Activated gamma-delta T cell treated with Interleukin-2 at 50 U/mL for 16 hours (primary cell): ENCODE measurements at places on chromosomes 3 and 15.

DNA sequence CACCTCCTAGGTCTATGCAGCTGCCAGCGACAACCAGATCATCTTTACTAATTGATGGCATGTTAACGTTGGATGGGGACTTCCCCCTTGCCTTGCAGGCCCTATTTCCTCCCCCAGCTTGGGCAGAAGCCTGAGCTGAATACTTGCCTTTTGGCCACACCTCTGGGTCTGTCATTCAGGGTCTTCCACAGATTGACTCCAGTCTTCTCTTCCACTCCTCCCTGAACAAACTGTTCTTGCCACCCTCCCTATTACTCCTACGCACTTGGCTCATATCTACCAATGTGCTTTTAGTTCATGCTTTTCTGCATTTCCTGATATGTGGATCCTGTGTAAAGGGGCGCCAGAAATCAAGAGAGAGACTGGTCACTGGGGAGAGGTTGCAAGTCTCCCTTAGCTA lies 73.5 kb downstream of the DNASE1L3 start:
- no peak for DNase-seq

DNA sequence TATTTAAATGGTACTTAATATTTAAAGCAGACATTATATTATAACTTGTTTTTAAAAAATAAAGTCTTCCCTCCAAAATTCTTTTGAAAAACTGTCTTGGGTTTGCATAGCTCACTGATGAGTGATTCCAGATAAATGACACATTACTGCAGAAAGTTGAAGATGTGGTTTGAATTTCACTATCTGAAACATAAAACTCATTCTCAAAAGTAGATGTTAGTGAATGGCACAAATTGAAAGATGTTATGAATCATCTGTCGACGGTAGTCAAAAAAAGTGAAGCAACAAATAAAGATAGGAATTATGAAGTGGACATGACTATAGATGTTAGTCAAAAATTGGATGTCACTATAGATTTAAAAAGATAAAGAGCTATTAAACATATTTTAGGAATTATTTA lies 280.5 kb downstream of the GAP43 start:
- DNase-seq = no peak

GRCh38 chr3:35946854-35947515 lies 307.7 kb downstream of the ARPP21 start:
- no peak for DNase-seq

DNA sequence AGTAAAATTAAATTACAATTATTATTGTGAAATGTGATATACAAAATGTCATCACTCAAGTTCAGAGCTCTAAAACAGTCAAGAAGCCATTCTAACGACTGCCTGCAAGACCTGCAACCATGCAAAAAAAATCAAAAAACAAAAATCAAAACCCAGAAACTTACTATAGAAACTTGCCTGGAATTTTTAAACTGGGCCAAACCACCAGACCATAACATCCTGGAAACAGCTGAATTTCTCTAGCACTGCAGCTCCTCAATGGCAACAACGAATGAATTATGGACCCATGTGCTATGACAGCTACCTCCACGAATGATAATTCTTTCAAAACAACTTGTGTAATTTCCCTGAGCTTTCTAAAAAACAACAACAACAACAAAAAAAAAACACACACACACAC lies 130.0 kb upstream of the KCNMB2 start:
- DNase-seq = no peak

- no peak for DNase-seq
Measured at GRCh38 chr15:63587527-63587926, 9.7 kb upstream of the FBXL22 start.

GRCh38 chr15:69014454-69014853 lies at the start of gene NOX5:
TSS of gene NOX5 (plus strand) at chr15:69014695. CDS start at chr15:69014736, 41 bp downstream.
- no peak for DNase-seq

GRCh38 chr15:61327019-61327631 lies 98.0 kb upstream of the RORA start:
- no peak for DNase-seq

DNA sequence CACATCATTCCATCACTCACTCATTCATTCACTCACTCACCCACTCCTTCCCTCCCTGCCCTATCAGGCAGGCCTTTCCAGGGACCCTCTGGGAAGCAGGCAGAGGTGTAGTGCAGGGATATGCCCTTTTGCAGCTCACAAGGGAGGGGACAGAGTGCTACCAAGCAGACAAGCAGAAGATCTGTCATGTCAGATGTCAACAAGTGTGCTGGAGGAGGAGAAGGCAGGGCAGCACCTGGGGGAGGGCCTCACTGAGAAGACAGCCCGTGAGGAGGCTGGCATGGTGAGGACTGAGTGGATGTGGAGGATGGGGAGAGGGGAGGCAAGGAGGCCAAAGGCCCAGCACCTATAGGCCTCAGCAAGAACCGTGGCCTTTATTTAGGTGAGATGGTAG lies 15.3 kb downstream of the ABTB1 start:
- no peak for DNase-seq

DNA sequence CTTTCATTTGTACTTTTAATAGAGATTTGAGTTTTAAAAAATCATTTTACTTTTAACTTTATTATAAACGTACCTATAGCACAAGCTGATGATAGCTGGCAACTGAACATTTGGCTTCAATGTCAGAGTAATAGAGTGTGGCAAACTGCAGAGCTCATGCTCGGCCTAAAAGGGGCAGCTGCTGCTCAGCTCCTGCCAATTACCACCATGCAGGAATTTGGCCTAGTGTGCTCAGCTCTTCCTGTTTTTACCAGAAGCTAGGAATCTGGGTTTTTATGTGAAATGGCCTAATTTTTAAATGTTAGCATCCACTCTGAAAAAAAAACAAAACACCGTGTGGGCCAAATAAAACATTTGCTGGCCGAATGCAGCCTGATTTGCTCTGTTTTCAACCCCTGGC lies 1.8 kb downstream of the IFT122 start:
- DNase-seq = no peak

DNA sequence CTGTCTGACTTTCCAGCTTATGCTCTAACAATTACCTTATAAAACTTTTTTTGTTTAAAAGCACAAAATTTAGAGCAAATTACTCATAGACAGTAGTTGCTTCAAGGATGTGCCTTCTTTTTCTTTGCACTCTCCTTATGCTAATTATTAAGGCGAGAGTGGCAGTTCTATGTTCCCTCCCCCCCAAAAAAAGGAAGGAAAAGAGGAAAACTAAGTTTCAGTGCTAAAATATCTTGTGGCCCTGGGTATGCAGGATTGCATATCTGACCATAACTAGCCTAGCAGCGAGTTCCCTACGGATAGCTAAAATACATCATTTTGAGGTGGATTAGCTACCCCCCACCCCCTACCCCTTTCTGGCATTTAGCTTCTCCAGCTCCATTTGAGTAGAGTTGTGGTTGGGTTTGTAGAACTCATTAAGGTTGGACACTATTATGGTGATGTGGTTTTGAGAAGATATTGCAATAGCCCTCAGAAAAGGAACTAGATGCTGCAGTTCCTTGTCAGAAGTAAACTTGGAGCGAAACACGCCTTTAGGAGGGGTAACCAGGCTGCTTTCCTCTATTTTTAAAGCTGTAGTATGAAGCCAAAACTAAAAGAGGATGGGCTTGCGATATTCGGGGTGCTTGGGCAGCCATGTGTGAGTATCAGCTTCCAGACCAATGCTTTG lies 174.6 kb downstream of the AKAP13 start:
- DNase-seq = no peak

DNA sequence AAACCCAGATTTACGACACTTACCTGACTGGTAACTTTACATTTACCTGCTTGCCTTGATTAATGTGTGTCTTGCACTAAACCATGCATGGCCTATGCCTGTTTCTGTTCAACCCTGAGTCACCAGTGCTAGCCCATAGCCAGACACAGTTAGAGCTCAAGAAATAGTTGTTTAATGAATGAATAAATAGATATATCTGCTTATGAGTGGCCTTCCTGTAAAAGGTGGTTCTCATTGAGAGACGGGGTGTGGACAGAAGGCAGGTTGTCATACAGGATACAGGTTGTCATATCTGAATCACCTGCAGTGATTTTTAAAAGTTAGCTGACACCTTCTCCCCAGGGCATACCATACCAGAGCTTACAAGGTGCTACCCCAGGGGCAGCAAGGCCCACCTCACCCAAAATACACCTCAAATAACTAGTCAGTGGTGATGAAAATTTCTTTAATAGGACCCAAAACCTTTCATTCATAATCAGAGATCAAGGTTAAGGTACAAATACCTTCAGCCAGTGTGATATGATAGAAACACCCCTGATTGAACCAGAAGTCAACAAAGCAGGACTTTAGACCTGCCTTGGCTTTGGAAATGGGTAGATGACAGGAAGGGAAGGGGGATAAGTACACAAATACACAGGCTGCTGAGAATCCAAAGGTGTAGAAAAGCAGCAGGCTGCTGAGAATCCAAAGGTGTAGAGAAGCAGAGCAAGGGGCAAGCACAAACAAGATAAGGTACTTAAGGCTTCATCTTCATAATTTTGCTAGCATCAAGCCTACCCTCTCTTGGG lies 45.4 kb upstream of the TSC22D2 start:
- DNase-seq = no peak

- DNase-seq = no peak
Measured at GRCh38 chr3:153649286-153649839, 471.8 kb upstream of the ARHGEF26 start.

- no peak for DNase-seq
Measured at GRCh38 chr3:46844881-46845312, 18.3 kb downstream of the MYL3 start.

GRCh38 chr15:45640616-45641015 lies 5.8 kb downstream of the SQOR start:
- no peak for DNase-seq

DNA sequence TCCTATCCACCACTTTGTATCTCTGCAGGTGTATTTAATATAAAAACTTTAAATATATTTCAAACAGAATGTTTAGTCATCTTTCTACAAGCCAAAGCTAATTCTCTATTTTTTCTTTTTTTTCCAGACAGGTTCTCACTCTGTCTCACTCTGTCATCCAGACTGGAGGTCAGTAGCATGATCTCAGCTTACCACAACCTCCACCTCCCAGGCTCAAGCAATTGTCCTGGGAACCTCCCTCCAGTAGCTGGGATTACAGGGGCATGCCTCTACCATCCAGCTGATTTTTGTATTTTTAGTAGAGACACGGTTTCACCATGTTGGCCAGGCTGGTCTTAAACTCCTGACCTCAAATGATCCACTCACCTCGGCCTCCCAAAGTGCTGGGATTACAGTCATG lies 202.6 kb downstream of the VGLL3 start:
- no peak for DNase-seq

DNA sequence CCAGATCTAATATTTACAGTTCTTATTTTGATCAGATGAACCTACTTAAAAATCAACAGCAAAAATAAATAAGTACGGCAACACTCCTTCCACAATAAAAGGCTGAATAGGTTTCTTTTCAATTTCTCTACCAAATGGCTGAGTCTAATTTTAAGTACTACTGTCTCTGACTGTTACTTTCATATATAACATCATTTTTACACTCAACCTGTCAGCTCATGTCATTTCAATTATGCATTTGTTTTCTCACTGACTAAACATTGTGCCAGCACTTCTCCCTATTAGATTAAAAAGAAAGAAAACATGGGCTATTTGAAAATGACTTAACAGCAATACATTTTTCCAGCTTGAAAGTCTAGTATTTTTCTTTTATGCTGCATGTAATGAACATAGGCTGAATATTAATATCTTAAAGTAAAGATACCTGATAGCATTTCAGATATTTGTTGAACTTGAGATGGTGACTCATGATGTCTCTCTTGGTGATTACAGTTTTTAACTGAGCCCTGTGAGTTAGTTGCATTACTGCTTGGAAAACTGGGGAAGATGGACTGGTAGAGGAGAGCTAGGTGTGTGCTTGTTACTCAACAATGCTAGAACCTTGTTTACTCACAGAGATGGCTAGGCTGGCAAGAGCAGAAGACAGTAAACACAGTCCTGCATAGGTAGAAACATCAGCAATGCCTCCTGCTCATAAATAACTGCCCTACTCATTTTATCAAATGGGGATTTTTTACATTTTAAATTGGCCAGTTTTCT lies 73.9 kb downstream of the PEX5L start:
- DNase-seq = no peak

GRCh38 chr15:98562331-98562937 lies 85.9 kb upstream of the IGF1R start:
- no peak for DNase-seq

DNA sequence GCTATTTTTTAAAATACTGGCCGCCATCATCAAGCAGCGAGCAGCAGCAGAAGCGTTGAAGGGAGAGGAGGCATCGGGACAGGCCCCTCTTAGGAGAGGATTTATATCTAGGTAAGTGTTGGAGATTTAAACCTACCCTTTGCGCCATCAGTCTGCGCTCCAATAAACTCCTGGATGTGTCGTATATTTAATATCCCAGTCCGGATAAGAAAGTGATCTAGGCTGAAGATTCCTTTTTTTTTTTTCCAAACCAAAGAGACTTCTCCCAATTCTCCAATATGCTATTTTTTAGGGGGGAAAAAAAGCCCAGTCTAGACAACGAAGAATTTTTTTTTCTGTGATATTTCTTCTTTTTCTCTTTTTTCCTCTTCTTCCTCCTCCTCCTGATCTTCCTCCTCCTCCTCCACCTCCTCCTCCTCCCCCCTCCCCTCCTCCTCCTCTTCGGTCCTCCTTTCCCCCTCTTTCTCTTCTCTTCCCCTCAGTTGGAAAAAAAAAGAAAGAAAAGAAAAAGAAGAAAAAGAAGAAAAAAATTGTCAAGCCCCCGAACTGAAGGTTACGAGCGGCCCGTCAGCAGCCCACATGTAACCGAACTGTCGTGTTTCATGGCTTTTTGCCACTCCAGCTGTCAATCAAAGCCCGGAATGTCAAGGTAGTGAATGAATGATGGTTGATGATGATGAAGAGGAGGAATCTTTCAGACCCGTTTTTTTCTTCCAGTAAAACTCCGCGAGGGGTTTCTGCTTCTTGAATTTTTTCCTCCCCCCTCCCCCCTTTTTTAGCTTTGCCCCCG lies 835 bp downstream of the MEIS2 start:
- no peak for DNase-seq

GRCh38 chr3:170358042-170359010 lies 811 bp downstream of the SKIL start:
- DNase-seq = peak; percentile 73

DNA sequence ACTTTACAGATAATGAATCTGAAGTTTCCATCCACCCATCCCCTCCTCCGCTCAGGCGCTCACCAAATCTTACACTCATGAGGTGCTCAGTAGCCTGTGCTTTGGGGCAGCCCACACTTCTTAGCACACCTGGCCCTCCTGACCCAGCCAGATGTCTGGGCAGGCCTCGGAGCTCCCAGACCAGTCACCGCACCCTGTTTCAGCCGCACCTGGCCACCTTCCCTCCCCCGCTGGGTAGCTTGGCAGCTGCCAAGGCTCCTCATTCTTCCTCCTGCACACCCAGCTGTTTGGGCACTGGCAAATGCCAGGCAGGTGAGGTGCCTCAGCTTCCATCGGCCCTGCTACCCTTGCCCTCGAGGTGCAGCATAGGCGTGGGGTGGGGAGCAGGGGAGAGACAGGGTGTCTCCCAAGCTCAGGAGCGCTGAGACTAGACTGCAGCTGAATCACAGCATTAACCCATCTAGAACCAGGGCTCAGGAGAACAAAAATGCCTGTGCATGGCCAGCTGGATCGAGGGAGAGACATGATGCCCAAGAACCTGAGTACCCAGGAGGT lies 45.8 kb downstream of the CDC25A start:
- no peak for DNase-seq

- no peak for DNase-seq
Measured at GRCh38 chr15:35929740-35930444, 383.9 kb upstream of the DPH6 start.

GRCh38 chr3:117019082-117019713 lies 309.6 kb downstream of the TUSC7 start:
- DNase-seq = peak; percentile 4

GRCh38 chr15:78914027-78914764 lies 30.6 kb downstream of the CTSH start:
- no peak for DNase-seq

- DNase-seq = no peak
Measured at GRCh38 chr3:61560517-61561373, 626 bp upstream of the PTPRG start.
